ENCODE measurements at places on chromosomes 2 and 18.

DNA sequence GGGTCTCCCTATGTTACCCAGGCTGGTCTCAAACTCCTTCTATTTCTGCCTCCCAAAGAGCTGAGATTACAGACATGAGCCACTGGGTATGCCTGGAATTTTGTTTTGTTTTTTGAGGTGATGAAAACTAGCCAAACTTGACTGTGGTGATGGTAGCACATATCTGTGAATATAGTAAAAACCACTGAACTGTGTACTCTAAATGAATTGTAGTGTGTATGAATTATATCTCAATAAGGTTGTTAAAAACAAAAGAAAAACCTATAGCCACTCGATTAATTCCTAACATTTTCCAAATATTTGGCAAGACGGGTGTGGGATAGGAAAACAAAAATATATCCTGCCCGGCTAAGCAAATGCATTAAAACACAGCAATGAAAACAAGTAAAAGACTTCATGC, 1302.3 kb upstream of the CHAC2 start:
- no peak for DNase-seq

GRCh38 chr2:113156278-113157117, 17.3 kb upstream of the PSD4 start:
- peak; percentile 56 for DNase-seq

DNA sequence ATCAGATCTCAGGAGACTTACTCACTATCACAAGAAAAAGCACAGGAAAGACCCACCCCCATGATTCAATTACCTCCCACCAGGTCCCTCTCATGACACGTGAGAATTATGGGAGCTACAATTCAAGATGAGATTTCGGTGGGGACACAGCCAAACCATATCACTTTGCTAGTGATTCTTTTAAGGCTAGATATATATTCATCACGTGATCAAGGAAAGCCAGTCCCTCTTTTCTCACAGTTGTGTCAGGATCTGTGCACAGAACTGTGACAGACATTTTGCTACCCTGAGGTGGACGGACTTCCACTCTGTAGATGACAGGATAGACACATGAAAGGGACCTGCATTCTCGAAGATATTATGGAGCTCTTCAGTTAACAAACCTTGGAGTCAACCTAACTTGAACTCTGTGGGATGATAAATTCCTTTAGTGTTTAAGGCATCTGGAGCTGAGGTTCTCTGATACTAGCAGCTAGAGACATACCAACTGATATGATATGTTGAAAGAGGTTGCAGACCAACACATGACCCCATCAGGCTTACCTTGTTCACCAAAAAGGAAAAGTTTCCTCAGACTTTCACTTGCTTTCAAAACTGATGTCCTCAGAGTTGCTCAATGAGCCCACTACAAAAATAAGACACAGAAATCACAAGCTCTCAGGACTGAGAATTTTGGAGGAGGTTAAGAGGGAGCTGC, 66.3 kb upstream of the SCG2 start:
- no peak for DNase-seq

DNA sequence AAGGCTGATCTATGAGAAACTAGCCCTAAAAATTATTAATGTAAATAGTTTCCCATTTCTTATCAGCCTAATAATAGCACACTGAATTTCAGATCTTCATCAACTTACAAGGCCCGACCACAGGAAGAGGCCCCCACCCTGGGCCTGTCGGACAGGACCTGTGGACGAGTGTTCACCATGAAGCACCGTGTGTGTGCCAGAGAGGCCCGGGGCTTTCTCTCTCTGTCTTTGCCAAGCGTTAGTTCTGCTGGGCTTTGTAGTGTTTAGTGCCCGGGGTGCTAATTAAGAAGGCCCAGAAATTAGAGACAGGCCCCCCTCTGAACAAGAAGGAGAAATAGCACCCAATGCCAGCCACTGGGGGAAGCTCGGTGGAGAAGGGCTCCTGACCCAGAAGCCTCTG, 265.7 kb downstream of the TWIST2 start:
- DNase-seq = no peak

DNA sequence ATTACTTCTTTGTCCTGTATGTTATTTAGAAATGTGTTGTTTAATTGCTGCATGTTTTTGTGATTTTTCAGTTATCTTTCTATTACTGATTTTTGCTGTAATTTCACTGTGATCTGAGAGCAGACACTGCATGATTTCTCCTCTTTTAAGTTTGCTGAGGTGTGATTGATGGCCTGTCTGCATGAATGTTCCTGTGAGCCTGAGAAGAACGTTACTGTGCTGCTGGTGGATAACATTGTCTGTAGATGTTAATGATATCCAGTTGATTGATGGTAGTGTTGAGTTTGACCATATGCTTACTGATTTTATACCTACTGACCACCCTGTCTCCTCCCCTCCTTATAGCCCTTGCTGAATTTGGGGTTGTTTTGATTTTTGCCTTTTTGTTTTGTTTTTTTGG, 37.4 kb upstream of the KCNG2 start:
- no peak for DNase-seq

GRCh38 chr2:122028371-122029100, 273.1 kb downstream of the TSN start:
- DNase-seq = no peak

DNA sequence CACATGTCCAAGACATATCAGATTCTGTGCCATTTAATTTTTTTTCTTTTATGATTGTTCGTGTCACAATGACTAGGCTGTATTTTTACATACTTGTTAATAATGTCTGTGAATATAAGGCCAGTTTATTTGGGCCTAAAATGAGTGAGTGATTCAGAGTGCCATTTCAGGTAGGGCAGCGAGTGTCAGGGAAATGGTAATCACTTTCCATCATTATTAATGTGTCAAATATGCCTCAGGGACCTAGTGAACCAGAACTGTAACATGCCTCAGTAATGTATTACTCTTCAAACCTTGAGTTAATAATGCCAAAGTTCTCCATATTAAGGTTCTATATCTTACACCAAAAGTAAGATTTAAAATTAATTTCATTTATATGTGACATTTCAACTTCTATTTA, 8.6 kb downstream of the FAM171B start:
- DNase-seq = no peak

DNA sequence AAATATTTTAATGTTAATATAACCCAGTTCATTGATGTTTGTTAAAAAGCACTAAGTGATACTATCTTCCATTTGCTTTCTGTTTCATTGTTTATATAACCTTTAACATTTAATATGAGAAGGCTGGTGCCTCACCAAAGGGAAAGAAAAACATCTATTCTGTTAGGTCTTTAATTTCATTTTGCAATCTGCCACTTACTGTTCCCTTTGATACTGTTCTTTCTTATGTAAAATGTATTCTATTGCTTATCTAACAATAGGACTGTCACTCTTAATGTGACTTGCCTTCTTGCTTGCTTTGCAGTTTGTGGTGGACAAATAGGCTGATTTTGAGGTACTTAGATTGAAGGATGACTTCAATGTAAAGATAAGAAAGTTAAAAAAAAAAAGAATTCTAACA, 1666.1 kb upstream of the DDX18 start:
- DNase-seq = no peak

DNA sequence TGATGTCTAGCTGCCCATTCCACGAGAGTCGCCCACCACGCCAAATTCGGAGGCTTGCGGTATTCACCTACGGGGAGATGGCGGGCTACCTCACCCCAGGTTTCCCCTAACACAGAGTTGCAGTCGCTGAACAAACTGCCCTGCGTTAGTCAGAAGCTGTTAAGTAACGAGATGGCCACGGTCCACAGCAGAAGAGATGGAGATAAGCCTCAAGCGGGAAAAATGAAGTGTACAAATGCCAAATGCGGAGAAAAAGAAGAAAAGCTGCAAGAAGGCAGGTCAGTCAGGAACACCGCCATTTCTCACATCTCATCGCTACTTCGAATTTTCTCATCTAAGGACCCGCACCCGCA, 425 bp downstream of the ASB3 start:
- peak; percentile 68 for DNase-seq

- DNase-seq = no peak
These were observed 489.4 kb downstream of the LRP1B start for GRCh38 chr2:141641462-141641861.

GRCh38 chr18:22826726-22827125, 106.4 kb upstream of the RBBP8 start:
- DNase-seq = no peak

GRCh38 chr2:187075199-187075635, 226.2 kb upstream of the ZSWIM2 start:
- no peak for DNase-seq

DNA sequence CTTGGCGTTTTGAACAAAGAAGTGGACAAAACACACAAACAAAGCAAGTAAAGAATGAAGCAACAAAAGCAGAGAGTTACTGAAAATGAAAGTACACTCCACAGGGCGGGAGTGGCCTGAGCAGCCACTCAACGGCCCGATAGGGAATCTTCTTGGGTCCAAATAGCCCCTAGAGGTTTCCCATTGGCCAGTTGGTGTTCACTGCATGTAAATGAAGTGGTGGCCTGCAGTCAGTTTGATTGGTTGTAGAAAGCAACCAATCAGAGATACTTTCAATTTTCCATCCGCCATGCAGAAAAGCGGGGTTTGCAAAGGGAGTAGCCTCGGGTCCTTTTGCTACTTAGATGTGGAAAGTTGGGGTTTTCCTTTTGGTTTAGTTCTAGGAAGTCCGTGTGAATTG, 31.6 kb downstream of the CYBRD1 start:
- no peak for DNase-seq

GRCh38 chr2:159557437-159558034, 58.8 kb downstream of the BAZ2B start:
- DNase-seq = no peak

Measured in activated CD8-positive, alpha-beta memory T cell treated with anti-CD3 and anti-CD28 coated beads for 24 hours (primary cell).